ENCODE measurements at places on chromosomes 1 and 21.

DNA sequence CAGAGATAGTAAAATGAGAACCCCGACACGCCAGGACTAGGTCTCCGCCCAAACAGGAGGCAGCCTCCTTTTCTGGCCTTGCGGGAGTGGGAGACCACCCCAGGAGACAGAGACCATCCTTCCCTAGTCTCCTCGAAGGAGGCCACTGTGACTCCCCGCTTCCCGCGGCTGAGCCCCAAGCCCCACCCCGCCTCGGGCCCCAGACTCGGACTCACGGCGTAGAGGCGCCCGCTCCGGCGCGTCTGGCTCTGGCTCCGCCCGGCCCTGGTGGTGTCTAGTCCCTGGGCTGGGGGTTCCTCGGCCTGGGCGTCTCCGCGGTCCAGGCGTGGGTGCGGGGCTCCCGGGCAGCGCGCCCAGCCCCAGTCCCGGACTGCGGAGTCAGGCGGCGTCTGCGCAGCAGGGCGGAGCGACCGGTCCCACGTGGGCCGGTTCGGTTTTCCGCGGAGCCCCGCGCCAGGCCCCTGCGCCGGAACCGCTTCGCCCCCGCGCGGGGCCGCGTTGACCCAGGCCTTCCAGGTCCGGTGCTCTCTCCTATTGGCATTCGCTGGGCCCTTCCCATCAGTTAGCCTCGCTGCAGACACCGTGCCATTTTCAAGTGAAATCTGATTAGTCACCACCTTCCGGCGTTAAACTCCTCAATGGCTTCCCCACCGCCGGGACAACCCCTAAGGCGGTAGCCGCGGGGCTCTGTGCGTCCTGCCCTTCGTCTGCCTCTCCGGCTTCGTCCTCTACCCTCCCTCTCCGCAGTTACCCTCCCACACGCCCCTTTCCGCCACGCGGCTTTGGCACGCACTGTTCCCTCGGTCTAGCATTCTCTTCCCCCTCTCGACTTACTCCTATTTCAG is at the start of gene C1orf216:
C1orf216 (minus strand) TSS at position 393 of the 845 bp plus-strand sequence. CDS start 2,563 bp downstream, outside the sequence.
- DNase-seq, result peak; percentile 82

DNA sequence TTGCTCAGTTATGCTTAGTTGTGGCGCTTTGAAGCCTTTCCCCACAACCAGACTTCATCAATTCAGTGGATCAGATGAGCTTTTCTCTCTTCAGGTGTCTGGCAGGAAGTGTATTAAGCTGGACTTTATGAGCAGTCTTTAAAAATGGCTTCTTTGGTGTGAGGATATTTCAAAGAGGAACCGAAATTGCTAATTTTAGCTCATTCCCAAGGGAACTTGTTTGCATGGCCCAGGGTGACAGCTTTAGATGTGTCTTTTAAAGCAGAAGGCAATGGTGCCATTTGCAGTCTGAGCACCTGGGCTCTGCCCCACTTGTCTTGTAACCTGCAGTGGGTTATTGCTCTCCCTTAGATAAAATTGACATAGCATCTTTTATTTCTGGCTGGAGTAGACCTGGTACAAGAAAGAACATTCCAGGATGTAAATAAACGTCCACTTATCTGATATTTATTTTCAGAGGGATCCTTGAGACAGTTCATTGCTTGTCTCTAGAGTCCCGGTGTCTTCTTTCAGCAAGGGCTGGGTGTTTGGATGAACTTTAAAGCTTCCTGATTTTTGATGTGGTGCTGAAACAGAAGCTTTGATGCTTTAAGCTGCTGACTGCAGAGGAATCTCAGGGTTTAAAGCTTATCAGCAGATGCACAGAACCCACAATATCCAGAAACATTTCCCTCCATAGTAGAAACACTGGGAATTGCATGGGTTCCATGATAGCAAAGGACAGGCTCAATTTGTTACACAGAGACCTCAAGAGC is 241.7 kb downstream of the ADGRL2 start:
- no peak for DNase-seq

DNA sequence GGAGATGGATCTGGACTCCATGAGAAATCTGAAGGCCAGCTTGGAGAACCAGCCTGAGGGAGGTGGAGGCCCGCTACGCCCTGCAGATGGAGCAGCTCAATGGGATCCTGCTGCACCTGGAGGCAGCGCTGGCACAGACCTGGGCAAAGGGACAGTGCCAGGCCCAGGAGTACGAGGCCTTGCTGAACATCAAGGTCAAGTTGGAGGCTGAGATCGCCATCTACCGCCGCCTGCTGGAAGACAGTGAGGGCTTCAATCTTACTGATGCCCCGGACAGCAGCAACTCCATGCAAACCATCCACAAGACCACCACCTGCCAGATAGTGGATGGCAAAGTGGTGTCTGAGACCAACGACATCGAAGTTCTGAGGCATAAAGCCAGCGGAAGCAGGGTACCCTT is 601.5 kb upstream of the ZP4 start:
- no peak for DNase-seq

DNA sequence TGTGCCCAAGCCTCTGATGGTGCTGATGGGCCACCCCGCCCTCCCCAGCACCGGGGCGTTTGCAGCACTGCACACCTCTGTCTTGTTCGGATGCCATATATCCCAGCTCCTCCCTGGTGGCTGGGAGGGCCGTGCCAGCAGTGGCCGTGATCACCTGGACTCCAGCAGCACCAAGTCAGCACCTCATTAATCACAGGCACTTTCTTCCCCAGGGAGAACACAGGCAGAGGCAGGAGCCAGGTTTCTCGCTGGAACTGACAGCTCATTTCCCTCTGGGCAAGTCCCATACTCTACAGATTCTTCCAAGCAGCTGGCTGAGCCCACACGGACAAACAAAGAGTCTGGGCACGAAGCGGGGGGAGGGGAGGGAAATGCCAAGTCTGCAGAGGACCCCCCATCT is 141.7 kb upstream of the EDN2 start:
- DNase-seq, result no peak

GRCh38 chr1:248739572-248740205 is 15.9 kb downstream of the LYPD8 start:
- no peak for DNase-seq

- no peak for DNase-seq
Observed at GRCh38 chr1:113770031-113770430, 10.7 kb upstream of the PHTF1 start.

- no peak for DNase-seq
Observed at GRCh38 chr1:205172729-205173366, 38.7 kb downstream of the DSTYK start.

DNA sequence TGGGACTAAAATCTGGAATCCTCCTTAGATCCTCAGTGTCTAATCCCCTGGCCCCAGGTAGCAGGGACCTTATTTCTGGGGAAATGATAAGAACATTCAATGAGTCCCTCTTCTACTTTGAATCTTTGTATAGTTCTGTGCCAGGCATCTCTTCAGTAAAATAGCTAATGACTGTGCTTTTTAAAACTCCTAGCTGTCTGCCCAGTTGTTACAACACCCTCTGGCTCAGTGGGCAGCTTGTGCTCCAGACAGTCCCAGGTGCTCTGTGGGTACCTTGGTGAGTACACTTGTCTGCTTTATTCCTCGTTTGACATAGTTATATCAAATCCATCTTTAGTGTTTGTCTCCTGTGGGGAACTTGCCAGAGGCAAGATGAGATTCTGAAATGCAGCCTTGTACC is 18.0 kb downstream of the TGFB2 start:
- no peak for DNase-seq

GRCh38 chr1:225554216-225554812 is 98.6 kb downstream of the ENAH start:
- no peak for DNase-seq

DNA sequence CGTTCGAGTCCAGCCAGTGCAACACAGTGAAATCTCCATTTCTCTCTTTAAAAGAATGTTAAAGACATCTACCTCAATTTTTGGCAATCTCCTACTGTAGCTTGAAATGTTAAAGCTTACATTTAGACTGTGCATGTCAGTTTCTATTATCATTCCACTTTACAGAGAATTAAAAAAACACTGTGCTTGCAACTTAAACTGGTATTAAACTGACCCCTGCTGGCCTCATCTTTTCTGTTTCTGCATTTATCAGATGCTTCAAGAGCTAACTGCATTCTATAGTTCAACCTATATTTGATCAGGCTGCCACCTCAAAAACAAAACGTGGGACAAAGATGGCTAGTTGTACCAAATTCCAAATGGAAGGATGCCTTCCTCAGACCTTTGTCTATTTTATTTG is 226.5 kb downstream of the SMYD3 start:
- no peak for DNase-seq

GRCh38 chr1:151534662-151535278 is 5.3 kb upstream of the TUFT1 start:
- DNase-seq, result peak; percentile 64

- no peak for DNase-seq
Observed at GRCh38 chr1:46760558-46761166, 38.2 kb upstream of the CYP4B1 start.

DNA sequence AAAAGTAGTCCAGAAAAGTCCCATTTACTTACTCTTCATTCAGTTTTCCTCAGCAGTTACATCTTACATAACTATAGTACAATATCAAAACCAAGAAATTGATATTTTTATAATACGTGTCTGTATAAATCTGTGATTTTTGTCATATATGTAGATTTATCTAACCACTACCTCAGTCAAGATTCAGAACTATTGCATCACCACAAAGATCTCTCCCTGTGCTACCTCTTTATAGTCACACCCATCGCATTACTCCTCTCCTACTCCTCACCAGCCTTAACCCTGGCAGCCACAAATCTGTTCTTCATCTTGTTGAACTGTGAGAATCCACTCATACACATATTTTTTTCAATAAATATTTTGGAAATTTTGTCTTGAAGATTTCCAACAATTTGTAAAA is 72.5 kb downstream of the RALGPS2 start:
- DNase-seq, result no peak

DNA sequence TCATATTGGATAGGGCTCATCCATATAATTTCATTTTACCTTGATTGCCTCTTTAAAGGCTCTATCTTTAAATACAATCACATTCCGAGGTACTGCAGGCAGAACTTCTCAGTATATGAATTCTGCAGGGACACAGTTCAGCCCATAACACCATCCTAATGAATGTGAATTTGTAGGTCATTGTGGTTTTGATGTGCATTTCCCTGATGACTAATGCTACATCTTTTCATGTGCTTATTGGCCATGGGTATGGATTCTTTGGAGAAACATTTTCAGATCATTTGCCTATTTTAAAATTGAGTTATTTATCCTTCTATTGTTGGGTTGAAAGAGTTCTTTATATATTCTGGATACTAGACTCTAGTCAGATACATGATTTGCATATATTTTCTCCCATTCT is 9.6 kb upstream of the RPS6KC1 start:
- no peak for DNase-seq

- DNase-seq, result no peak
Observed at GRCh38 chr1:20190256-20191160, 4.2 kb upstream of the PLA2G2C start.

DNA sequence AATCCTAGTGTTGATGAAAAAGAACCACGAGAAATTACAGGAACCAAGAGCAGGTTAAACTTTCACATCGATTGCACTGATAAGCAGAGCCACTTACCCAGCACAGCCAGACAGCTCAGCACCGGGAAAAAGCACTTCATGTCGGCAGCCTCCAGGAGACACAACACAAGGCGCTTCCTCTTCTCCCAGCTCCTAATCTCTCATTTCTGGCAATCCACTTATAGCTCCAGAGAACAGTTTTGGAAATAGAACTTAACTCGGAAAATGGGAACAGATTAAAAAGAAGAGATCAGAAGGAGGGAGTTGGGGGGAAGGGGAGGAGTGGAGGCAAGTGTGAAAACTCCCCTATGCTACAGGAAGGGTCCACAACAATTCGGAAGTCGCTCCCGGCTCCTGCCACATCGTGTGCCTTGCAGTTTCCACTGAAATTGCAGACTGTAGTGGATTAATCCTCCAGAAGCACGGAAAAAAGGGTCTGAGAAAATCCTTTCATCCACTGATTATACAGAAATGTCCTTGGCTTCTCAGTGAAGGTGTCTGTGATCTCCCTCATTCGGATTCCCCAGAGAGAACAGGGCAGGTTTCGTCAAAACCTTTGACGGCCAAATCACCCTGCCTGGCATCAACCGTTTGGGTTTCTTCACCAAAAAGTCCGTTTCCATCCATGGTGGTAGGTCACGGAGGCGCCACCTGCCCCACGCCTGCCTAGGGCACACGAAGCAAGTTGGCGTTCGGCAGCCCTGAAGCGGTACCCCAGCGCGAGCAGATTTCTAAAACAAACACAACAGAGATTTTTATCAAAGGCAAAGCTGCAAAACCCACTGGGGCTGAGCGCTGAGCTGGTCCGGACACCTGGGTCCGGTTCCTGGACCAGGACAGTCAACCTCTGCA is 1.1 kb downstream of the IGSF3 start:
- DNase-seq, result no peak

GRCh38 chr1:231938711-231939110 is 312.1 kb downstream of the DISC1 start:
- DNase-seq, result no peak

GRCh38 chr1:85581802-85582686 is 1.5 kb downstream of the CCN1 start:
- no peak for DNase-seq

DNA sequence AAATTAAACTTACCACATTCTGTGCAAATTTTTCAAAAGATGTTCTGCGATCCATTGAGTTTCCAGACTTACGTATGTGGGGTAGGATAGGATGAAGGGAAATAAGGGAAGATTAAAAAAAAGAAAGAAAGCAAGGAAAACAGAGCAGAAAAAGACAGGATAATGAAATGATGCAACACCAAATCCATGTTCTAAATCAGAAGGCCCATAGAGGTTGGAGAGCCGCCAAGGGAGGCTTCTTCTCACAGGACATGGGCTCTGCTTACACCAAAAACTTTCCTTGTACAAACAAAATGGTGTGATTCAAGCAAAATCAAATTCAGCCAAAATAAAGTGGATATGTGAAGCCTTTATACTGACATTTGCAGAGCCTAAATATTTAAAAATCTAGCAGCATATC is 189.5 kb upstream of the GREM2 start:
- DNase-seq, result no peak

DNA sequence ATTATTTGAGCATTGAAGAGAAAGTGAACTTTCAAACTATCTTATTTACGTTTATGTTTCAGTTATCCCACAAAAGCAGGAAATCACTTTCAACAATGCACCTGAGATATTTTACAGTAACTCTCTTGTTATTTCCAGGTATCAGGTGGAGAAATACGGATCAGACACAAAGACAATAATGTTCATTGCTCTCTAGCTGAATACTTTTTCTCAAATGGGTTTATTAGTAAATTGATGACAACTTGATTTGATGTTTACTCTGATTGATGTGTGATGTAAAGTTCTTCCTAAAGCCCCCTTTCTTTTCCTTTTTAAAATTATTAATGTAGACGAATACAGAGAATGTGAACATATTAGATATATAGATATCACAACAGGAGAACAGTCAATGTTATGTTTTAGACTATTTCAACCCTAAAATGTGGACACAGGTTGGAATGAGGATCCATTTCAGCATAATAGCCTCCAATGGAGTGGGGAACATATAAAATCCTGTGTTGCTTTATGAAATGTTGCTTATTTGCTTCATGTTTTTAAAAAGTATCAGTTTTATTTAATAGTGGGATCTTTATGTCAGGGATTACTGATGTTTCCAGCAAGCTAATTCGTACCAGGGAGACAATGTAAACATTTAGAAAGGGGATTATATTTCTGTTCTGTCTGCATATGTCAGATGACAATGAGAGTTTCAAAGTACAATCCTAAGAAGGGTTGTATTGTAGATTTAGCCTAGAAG is 1522.3 kb upstream of the TPTE start:
- no peak for DNase-seq
